Fibroblast of the aortic adventitia (primary cell): ENCODE measurements at places on chromosomes 6 and 20.

GRCh38 chr6:152380993-152381898, 255.9 kb downstream of the SYNE1 start:
- peak; percentile 98 for DNase-seq

GRCh38 chr6:52317841-52318581, 33.5 kb upstream of the MCM3 start:
- DNase-seq: peak; percentile 68

DNA sequence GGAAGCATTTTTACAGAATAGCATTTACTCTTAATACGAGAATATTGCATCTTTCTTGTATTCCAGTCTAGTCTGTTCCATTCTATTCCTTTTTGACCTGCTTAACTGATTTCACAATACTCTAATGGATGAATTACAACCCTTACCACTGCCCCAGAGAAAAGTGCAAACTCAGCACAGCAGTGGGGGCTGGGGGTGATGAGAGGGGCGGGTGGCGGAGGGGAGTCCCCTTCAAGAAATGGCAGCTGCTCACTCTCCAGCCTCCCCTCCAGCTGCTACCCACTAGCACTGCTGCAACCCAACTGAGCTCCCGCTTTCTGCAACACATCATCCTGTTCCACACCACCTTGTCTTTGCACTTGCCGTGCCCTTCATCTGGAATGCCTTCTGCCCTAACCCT, 30.1 kb downstream of the PIM1 start:
- DNase-seq: no peak

- DNase-seq: no peak
Observed at GRCh38 chr6:162798546-162799266, 70.9 kb downstream of the PACRG start.

DNA sequence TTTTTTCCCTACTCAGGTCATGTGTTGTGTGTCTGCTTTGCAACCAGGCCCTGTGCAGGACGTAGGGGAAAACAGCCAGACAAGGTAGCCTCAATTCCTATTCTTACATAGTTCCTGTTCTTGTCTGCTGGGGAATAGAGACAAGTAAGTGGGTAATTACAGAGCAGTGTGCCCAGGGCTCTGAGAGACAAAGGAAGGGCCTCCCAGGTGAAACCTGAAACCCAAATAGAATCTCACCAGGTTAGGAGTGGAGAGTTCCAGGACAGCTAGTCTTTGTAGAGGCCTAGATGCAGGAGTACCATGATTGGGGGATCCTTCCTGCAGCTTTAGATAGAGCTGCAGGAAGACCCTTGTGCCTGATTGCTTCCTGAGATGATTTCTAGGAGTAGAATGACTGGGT, 48.4 kb downstream of the DHX35 start:
- no peak for DNase-seq

GRCh38 chr20:34736106-34736735, 32.1 kb downstream of the TP53INP2 start:
- no peak for DNase-seq

DNA sequence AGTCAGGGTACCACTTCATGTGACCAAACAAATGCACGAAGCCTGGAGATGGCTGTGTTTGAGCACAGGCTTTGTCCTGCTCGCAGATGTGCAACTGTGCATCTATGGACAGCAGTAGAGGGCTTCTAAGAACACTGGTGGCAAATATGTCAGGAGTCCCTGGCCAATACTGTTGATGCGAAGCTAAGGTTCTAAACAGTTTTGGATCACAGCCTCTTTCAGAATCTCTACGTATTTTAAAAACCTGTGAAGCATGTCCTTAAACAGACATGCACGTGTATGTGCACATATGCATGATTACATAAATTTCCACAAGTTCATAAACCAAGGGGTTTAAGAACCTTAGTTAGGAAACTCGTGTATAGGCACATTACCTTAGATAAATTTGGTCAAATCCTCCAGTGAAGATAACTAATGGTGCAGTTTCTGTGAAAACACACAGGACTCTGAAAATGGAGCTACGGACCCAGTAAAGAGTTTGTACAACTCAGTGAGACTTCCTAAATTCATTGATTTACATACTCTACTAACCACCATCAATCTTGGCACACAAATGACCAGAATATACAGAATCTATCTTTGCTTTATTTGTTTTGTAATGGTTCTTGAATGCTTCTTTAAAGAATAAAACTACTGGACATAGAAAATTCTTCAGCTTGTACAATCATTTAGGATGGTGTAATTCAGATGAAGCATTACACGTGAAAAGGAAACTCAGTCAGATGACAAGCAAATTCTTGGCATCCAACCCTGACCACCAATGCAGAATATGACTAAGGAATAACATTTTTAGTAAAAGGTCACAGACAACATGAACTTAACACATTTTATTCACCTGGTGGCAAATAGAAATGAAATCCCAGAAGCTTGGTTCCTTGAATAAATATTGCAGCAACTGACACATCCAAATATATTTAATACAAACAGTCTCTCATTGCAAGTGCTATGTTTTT, 27.4 kb downstream of the KCNQ5 start:
- peak; percentile 87 for DNase-seq

GRCh38 chr20:50120935-50121693, 8.2 kb upstream of the UBE2V1 start:
- peak; percentile 61 for DNase-seq

DNA sequence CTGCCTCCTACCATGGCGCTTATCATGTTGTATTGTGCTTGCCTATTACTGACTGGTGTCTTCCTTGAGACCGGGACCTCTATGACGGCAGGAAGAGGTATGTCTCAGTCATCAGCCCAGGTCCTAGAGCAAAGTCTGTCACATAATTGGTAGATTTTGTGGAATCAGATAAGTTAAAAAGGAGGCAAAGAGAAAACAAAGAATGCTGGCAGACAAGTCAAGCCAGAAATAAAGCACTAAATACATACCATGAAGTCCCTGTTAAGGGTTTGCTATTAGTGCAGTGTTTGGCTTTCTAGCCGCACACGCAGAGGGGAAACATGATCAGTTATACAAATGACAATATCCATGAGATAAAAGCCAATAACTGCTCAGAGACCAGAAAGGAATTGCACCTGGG, 6.0 kb downstream of the TOMM34 start:
- no peak for DNase-seq

DNA sequence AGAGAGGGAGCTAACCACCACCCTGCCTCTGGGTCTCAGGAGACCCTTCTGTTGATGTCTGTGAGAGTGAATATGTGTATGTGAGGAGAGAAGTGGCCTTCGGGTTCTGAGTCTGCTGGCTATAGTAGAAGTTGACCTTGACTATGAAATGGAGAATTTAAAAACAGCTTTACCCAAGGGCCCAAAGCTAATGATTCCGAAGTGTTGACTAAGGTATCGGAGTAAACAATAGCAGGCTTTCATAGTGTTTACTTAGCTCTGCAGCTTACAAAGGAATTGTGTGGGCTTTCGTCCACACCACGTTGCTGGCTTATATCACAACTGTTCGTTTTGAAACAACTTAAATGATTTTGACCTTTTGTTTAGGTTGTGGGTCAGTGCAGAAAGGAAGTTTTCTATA, 126.5 kb upstream of the JAG1 start:
- DNase-seq: no peak

GRCh38 chr6:117961301-117961700, 54.2 kb downstream of the SLC35F1 start:
- DNase-seq: no peak

DNA sequence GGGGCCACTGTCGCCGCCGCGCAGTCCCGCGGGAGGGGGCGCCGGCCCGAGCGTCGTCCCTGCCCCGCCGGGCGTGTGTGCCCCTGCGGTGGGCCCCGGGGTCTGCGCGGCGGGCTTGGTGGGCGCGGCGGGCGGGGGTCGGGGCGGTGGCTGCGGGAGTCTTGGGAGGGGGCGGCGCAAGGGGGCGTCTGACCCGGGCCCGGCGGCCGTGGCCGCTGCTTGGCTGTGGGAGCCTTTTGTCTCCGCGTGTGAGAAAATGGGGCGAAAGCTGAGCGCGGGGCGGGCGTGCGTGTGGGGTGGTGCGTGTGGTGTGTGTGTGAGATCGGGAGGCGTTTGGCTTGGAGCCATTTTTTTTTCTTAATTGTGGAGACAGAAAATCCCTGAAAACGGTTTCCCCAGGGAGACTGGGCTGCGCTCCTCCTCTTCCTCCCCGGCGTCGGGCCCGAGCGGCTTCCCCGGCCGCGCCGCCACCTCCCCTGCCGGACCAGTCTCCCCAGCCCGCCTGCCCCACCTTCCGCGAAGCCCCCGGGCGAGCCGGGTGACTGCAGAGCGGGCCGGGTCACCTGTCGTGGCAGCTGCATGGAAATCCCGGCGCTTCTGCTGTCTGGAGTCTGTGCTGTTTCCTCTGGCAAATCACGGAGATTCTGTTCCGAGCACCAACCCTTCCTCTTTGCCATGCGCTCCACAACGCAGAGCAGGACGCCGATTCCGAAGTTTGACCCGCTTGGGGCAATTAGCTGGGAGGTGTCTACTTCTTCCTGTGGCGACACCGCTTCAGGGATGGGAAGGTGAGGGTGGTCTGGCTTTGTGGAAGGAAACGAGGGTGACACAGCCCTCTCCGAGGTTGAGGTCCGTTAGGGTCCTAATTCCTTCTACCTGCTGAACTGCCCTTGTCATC, 64.4 kb downstream of the GTF2H5 start:
- peak; percentile 75 for DNase-seq
